Stimulated activated CD8-positive, alpha-beta memory T cell treated with anti-CD3 and anti-CD28 coated beads, Interleukin-4, amount 100 ng/mL, for 1 hour (primary cell): ENCODE measurements at places on chromosomes 16 and 17.
A peak's percentile ranks its signal among the peaks of the same experiment; 100 is the strongest.

DNA sequence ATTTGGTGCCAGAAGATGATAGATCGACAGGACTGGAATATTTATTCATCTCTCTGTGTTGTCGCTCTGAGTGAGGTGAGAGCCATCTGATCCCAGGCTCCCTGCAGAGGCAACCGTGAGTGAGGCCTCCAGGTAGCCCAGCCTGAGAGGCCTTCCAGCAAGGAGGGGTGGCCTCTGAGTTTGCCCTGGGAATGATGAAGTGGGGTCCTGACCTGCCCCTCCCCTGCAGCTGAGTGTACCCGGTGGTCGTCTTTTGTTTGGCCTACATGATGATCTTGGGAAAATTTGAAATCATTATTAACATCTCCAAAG is 86.4 kb downstream of the CBLN1 start:
- DNase-seq: no peak

DNA sequence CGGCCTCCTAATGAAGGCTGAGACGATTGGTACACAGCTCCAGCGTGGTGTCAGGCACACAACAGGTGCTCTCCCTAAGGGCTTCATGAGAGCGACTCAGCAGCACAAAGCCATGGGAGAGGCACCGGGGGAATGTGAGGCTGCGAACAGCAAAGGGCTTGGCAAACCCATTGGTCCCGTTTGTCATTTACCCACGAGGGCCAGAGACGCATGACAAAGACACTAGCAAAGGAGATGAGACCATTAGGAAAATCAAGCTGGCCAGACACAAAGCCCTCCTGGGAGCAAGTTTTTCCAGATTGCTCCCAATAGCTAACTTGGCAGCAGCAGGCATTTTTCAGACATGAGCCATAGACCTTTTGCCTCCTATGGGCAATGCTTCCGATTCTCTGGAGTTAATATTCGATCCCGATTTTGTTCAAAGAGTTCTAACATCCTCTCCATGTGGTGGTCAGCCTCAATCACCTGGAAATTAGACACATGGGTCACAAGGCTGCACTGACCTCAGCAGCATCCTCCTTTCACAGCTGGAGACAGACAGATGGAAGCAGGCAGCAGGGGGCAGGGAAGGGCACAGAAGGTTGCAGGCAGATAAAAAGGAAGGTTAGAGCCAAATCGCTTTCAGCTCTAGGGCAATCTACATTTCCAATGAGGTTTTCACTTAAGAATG is 38.2 kb downstream of the TK2 start:
- DNase-seq: no peak

DNA sequence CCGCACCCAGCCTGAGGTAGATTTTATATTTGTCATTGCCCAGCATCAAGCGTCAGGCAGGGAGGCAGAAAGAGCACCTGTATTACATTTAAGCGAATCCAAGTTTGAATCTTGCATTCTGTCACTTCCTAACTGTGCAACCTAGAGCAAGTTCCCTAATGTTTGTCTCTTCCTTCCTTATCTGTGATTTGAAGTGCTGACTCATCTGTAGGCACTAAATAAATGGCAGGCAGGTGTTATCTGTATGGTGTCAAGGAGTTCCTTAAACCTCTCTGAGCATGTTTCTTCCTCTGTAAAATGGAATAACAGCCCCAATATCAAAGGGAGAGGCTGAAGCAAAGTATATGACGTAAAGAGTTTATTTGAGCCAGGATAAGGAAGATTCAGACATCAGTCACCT is 24.3 kb downstream of the GP2 start:
- DNase-seq: no peak

- DNase-seq: no peak
Observed at GRCh38 chr17:59504821-59505220, 60.6 kb upstream of the DHX40 start.

GRCh38 chr17:43940630-43941029 is 1.6 kb downstream of the PPY start:
- no peak for DNase-seq

GRCh38 chr16:82915139-82915824 is 288.5 kb downstream of the CDH13 start:
- DNase-seq: no peak

- DNase-seq: no peak
Observed at GRCh38 chr17:80779961-80780380, 211.7 kb upstream of the CHMP6 start.

DNA sequence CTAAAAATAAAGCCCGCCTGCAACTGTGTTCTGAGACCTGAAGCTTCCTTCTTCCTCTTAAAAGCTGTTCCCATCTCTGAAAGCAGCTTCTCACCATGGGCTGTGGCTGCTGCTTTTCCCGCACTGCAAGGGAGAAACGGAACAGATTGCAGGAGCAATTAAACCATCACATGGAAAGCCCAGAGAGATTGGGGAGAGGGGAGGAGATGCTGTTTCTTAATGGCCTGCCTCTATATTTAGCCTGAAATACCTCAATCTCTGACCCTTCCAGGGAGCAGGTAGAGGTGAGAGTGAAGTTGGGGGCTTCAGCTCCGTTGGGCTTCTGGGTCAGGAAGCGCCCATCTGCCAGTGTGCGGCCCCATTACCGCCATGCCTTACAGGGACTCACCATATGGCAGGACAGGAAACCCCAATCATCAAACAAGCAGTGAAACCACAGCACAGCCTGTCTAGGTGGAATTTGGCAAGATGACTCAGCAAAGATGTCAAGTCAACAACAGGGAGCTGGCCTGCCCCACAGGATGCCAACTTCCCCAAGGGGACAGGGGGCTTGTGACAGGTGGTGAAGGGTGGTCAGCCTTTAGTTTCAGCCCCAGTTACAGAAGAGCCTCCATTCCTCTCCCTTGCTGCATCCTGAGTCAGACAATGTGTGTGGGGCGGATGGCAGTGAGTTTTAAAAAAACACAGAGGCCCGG is 286.6 kb upstream of the CCL2 start:
- peak; percentile 3 for DNase-seq

DNA sequence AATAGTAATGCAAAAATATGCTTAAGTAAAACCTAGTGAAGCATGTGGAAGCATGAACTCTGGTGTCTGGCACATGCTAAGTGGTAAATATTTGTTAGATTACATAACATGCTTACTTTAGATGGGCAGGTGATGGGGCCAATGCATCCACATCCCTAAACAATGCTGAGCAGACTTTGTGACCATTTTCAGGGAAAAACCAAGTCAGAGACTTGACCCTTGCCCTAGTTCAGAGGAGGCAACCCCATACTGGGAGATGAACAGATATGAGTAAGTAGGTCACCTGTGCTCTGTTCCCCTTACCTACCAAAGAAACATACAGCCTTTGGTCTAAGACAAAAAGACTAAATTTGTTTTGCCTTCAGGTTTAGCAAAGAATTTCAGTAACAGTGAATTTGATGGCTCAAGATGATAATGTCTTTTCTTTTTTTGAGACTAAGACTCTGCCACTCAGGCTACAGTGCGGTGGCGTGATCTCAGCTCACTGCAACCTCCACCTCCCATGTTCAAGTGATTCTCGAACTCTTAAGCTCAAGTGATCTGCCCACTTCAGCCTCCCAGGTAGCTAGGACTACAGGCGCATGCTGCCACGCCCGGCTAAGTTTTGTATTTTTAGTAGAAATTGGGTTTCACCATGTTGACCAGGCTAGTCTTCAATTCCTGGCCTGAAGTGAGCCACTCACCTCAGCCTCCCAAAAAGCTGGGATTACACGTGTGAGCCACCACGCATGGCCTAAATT is 91.4 kb downstream of the HIC1 start:
- DNase-seq: no peak

- no peak for DNase-seq
Observed at GRCh38 chr17:4327606-4328005, 38.9 kb downstream of the UBE2G1 start.

DNA sequence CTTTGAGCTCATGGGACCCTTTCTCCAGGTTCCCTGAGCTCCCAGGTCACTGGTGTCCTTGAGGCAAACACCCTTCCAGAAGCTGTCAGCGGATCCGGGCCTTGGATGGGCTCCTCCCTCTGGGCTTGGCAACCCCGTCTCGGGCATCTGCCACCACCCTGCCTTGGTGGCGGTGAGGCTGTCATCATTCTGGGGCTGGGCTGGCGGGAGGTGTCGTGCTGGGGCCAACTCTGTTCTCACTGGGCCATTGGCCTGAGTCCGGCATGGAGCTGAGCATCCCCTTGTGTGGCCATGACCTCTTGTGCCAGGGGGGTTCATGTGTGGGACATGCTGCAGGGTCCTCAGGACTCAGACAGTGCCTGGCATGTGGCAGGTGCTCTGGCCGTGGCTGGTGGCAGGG is 197.6 kb downstream of the LAT start:
- DNase-seq: no peak

- no peak for DNase-seq
Observed at GRCh38 chr16:57150682-57151330, 35.0 kb downstream of the PSME3IP1 start.

GRCh38 chr16:9115277-9115676 is 23.8 kb downstream of the HAPSTR1 start:
- DNase-seq: no peak

- no peak for DNase-seq
Observed at GRCh38 chr17:36979565-36979941, 30.8 kb downstream of the AATF start.

- DNase-seq: no peak
Observed at GRCh38 chr16:87854907-87855683, 14.2 kb downstream of the SLC7A5 start.

DNA sequence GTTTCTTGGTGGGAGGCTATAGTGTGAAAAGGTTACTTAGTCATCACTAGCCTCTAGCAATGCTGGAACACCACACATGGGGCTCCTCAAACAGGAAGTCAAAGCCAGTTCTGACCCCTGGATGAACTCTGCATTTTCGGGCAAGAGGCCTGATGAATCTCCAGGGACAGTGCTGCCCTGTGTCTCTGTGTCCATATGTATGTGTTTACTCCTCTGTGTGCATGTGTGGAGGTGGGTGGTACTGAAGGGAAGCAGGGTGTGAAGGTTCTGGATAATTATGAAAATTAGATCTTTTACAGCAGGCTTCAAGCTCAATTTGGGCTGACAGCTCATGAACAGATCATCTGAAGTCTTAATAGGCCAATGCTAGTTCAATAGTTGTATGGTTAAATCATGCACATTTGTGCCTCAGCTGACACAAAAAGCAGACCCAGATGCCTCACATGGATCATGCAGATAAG is 133.6 kb downstream of the SNX11 start:
- no peak for DNase-seq

- no peak for DNase-seq
Observed at GRCh38 chr17:4001048-4001590, 36.9 kb upstream of the ATP2A3 start.

GRCh38 chr16:28014851-28015250 is 48.7 kb downstream of the GSG1L start:
- DNase-seq: no peak

GRCh38 chr16:84751947-84752346 is 52.1 kb downstream of the USP10 start:
- DNase-seq: no peak

DNA sequence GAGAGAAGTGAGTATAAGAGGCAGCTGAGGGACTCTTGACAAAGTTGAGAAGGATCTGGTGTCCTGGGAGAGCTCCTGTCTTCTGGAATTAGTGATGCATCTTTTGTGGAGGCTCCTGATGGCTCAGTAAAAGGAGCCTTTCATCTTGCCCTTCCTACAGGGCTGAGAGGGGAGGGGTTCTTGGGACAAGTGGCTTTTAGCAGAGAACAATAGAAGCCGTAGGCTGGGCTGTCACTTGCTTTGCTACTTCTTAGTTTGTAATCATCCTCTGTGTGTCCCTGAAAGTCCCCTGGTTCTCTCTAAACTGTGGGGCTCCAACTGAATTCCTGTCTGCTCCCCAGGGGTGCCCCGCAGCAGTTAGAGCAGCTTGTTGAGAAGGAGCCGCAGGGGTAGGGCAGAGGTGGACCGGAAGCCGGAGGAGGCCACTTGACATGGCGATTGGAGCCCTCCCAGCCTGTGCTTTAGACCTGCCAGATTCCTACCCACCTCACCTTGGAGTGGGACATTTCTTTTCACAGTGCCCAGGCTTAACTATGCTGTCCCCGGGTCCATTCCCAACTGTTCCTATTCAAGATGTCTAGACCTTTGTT is 85.1 kb downstream of the PRKCA start:
- DNase-seq: no peak

GRCh38 chr16:85573696-85574641 is 39.2 kb upstream of the GSE1 start:
- DNase-seq: no peak

DNA sequence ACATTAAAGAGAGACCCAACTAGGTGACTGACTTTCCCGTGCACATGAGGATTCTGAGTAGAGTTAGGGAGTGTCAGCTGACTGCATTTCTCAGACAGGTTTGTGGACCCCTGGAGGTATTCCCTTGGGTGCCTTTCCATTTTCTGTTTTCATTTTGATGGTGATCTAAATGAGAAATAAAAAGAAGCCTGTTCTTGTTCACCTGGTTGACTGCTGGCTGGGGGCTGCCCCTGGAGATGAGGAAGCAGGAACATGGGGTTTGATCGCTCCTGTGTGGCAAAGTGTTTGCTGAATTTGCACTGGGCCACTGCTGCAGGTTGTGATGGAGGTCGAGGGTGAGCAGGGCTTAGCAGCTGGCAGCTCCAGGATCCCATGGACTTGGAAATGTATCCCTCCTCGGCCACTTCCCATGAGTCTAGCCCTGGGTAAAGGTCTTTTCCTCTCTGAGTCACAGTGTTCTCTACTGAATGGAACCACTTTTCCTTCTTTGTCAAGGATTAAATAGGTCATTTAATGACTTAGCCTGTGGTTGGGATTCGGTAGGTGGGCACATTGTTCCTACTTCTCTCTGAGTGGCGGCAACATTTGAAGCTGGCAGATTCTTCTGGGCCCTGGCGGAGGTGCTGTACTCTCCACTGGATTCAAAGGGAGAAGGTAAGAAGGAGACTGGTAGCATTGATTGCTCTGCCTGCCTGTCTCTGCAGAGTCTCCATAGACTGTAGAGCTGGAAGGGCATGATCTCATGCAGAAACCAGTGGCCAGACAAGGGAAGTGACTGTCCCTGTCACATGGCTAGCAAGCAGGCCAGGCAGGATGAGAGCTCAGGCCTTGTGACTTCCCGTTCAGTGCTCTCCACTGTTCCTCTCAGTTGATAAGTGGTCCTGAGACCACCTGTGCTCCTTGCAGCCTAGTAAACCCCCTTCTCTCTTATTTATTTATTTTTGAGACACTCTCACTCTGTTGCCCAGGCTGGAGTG is 17.9 kb downstream of the SNX29 start:
- no peak for DNase-seq

DNA sequence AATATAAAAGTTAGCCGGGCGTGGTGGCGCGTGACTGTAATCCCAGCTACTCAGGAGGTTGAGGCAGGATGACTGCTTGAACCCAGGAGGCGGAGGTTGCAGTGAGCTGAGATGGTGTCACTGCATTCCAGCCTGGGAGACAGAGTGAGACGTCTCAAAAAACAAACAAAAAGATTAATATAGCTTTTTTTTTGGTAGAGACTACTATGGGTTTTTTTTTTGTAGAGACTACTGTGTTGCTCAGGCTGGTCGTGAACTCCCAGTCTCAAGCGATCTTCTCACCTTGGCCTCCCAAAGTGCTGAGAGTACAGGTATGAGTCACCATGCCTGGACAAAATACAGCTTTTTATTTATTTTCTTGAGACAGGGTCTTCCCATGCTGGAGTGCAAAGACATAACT is 20.2 kb downstream of the ZNRF1 start:
- no peak for DNase-seq
